ENCODE measurements at places on chromosomes 2 and 18. TPM values are rescaled to one million over a fixed set of nuclear protein-coding genes. Genes with fewer than 3 reads are reported as not detected.

Gene IL1R1
- polyA plus RNA-seq: 182 TPM

Gene TMEM37
- 9.9 TPM for polyA plus RNA-seq

Gene POTEJ
- not detected for polyA plus RNA-seq

Gene LYG2
- not detected for polyA plus RNA-seq

Gene CFAP53
- polyA plus RNA-seq: 5.0 TPM

Data from lung (tissue), 17 donors.